ENCODE measurements at places on chromosomes 16 and 17.

DNA sequence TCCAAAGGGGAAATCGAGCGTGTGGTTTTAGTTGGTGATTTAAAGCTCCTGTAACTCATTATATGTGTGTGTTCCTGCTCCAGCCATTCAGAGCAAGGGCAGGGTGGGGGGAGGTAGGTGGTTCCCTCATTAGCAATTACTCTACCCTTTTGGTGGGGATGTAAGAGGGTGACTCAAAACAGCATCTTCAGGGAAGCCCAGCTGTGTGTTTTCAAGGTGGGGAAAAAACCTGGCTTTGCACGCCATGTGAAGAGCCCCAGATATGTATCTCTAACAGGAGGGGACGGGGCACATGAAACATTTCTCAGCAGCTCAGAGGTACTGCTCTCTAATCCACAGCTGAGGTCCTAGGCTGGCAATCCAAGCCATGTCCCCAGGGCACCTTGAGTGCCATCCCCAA, 241.3 kb upstream of the ZFHX3 start:
- no peak for DNase-seq

DNA sequence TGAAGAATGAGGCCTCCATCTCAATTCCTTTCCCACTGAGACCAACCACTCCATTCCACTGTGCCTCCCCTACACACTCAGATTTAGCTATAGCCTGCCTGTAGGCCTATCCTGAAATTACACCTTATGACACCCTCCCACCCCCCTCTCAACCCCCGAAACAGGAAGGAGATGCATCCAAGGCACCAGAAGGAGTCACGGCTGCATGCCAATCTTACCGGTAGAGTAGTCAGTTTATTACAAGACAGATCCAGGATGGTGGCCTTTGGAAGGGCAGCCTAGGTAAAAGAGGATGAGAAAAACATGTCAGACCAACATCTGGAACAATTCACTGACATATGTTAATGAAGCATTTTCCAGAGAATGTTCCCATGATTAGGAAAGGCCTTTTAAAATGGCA, 2.6 kb downstream of the LRRC59 start:
- DNase-seq, result no peak

DNA sequence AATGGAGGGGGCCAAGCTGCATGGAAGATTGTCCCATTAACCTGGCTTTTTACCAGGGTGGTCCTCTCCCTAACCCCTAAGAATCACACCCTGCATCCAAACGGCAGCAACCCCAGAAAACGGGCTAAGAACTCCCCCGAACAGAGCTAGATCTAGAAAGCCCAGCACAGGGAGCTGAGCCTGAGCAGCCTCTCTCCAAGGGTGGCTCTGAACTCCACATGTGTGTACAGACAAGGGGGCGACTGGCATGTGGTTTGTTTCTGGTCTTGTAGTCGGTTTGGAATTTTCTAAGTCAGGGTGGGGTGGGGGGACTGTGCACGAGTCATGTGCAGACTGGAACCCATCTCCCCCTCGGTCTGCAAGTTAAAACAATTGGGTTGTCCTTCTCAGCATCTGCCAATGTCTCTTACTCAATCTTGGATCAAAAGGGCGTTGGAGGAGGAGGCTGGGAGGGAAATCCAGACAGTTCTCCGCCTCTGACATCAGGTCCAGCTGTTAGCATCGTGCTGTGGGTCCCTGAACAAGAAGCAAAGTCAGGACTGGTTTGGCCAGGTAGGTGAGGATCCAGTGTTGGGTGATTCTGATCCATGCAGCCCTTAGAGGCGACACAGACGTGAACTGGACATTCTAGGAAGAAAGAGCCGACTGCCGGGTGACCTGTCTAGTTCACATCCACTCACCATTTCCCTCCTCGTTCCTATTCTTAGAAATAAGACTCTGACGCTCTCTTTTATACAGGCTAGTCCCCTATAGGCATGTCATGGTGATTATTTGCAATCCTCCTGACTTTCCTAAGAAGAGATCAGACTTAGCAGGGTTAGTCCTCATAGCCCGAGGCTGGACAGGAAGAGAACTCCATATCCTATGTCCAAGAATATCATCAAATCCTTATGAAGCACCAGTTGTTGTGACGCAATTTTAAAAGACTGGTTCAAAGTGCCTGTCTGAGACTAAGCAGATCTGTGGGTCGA, 381.8 kb downstream of the SOX9 start:
- no peak for DNase-seq

GRCh38 chr17:9003355-9004131, 17.8 kb upstream of the NTN1 start:
- no peak for DNase-seq

GRCh38 chr16:30482366-30482765, 9.8 kb downstream of the ITGAL start:
- no peak for DNase-seq

- DNase-seq, result no peak
Measured at GRCh38 chr16:67966549-67967182, 1.8 kb downstream of the SLC12A4 start.

DNA sequence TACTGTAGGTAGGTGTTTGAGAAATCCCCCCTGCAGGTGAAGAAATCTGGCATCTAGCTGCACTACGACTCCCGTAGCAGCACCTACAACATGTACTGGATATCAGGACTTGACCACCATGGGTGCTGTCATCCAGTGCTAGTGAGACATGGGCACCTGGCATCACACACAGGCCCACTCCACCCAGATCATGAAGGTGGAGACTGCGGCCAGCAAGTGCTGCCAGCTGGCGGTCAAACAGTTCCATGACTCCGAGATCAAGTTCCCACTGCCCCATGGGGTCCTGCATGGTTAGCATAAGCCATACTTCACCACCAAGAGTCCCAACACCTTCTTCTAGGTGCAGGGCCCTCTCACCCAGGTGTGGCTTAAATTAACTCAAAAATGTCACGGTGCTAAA, 213.0 kb upstream of the C17orf78 start:
- DNase-seq, result no peak

- DNase-seq, result peak; percentile 67
Measured at GRCh38 chr16:72073560-72074230, 10.7 kb downstream of the HPR start.

DNA sequence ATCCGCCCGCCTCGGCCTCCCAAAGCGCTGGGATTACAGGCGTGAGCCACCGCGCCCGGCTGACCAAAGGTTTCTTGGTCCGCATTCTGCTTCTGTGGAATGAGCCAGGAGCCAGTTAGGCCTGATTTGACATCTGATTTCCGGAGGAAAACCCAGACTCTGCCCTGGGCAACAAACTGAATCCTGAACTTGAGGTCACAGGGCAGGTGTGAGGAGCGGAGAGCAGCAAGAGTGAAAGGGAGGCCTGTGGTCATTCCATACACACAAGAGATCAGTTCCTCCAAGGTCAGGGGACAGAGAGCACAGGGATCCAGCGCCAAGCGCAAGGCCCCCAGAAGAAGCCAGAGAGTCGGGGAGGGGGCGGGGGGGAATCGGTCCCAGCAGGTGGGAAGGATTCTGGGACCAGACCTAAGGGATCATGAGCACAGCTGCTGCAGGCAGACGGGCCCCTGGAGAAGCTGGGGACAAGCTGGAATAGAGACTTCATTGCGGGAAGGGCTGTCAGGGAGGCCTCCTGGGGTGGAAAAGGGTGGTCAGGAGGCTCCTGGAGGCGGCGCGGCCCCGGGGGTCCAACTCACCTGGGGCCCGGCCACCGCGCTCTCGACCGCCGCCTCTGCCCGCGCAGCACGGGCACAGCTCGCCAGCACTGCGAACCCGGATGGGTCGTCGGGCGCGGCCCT, 436 bp downstream of the SHPK start:
- DNase-seq, result no peak

DNA sequence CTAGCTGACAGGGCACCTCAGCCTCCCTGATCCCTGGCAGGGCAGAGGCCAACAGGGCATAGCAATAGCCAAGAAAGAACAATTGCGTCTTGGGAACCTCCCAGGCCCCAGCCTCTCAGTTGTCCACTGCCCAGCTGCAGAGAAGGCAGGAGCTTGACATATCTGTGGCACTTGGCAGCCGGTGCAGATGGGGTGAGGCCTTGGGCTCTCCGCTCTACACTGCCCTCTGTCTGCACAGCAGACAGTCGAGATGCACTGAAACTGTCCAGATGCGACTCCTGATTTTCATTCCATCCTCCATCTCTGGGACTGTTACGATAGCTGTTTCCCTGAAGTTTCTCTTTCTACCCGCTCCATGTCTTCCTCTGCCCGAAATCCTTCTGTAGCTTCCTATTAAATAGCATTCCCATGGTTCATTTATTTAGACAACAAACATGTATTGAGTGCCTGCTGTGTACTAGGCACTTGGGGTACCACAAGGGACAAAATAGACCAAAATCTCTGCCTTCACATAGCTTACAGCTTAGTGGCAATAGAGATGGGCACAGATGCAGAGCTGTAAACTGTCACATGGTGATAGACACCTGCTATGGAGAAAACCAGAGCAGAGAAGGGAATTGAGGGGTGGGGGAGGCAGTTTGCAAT, 3.3 kb downstream of the POLR3E start:
- DNase-seq, result peak; percentile 50

- no peak for DNase-seq
Measured at GRCh38 chr17:280216-280615, 72.4 kb downstream of the RPH3AL start.

DNA sequence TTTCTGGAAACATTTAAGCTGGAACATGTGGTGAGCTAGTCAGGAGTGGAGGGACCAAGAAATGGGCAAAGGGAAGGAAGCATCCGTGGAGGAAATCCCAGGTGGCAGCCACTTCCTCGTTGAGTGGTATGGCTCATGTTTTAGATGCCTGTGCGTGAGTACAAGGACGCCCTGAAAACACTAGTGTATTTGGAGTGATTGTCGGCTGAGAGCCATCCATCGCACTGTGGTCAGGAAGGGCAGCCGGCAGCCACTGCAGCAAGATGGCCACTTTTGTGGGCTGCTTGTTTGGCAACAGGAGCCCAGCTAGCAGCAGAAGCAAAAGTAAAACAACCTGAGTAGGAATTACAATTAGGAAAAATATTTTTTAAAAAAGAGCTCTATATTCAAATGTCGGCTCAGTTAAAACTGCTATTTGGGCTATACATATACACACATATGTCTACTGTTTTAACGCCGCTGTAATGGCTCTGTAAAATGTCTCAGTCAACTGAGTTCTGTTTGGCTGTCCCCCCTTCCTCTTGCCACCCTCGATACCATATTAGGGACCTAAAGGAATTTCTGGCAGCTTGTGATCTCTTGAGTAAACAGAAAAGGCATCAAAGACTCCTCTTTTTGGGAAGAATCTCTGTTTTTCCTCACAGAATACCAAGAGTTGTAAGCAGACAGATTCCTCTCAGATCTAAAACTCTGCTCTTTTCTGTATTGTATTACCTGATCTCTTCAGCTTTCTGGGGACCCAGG, 39.2 kb downstream of the BRD7 start:
- DNase-seq, result no peak

DNA sequence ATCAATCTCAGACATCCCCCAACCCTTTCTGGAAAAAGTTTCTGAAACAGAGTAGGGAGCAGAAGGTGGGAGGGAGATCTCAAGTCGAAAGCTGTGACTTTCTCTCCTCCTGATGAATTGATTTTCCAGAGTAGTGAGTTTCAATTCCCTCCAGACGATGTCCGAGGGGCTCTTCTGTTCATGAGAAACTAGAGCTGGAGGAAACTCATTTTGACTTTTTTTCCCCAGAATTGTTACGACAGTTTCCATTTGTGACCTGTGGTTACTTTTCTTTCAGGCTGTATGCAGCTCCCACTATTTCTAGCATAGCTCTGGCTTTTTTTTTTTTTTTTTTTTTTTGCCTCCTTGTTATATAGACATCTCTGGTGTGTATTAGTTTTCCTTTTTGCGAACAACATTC, 422.1 kb upstream of the SALL1 start:
- no peak for DNase-seq

DNA sequence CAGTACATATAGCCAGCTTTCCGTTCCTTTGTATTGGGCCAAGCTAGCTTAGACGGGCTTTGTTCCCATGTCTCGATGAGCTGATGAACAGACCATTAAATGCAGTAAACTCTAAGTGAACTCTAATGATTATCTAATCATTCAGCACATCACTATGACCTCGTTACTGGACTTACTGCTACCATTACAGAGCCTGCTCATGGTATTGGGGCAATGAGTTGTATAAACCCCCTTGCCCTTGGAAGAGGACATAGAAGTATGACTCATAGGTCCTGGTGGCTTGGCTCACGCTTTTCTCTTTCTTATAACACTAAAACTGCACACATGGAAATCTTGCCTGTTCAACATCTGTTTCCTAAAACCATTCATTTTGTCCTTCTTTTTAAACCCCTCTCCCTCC, 93.6 kb upstream of the DYNLRB2 start:
- DNase-seq, result no peak

- DNase-seq, result no peak
Measured at GRCh38 chr17:31583772-31584356, 192.4 kb downstream of the RAB11FIP4 start.

GRCh38 chr17:75759457-75759856, 5.5 kb downstream of the GALK1 start:
- no peak for DNase-seq

DNA sequence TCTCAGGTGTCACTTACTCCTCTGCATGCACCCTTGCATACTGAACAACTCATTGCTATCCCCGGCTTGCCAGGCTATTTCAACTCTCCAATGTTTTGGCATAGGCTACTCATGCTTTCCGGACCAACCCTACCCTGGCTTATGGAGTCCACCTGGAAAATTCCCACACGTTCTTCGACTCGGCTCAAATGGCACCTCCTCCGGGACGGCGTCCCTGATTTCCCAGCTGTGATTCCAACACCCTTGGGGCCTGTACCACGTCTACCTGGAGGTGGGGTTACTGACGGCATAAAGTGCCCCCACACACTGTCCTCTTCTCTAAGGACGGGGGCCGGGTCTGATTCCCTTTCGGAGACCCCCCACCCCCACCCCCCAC, 498 bp downstream of the SMYD4 start:
- no peak for DNase-seq

GRCh38 chr17:4436846-4437245, 3.1 kb downstream of the SPNS3 start:
- DNase-seq, result no peak

DNA sequence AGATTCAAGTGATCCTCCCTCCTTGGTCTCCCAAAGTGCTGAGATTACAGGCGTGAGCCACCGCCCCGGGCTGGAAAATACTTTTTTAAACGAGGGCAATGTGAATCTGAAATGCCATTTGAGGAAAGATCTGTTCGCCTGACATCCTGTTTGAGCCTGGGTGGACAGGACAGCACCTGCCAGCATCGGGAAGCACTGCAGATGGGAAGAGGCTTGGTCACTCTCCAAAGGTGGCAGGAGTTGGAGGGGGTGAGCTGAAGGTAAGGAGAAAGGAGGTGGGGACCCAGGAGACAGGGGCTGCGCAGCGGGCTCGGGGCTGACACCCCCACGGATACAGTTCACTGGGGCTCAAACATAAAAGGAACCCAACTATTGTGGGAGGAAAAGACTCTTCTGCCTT, 3.9 kb upstream of the BIRC5 start:
- no peak for DNase-seq

DNA sequence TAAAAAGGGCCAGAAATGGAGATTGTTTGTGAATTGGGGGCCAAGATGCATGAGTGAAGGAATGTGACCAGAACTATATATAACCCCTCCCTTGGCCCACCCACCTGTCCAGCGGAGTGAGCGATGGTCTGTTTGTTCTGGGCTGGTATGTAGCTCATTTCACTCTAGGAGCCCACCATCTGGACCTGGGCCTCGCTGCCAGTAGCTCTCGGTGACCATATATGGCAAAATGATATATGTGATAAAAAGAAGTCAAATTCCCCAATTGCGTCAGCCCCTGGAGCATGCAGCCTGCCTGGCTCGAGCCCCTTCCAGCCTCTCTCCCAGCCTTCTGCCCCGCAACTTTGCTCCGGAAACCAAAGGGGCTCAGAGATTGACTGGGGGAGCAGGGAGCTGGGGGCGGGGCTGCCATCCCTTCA, 47.3 kb downstream of the CCDC42 start:
- DNase-seq, result peak; percentile 65

Measured in fibroblast of the conjunctiva (primary cell).